Naive thymus-derived CD8-positive, alpha-beta T cell (primary cell): ENCODE measurements at places on chromosomes 2 and 18.

DNA sequence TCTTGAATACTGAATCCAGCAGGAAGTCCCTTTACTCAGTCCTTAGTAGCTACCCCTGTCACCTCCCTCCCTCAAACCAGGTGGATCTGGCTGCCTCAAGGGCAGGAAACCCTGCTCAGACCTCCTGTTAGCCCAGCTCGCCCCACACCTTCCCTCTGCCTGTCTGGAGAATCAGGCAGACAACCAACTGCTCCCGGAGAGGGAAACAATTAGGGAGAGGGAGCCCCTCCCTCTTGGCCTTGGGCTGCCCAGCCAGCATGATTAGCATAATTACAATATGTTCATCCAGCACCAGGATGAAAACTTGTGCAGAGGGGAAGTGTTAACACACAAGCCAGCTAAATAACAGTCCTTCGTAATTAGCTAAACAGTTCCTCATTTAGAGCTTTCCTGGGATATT is 185.5 kb downstream of the C1D start:
- no peak for DNase-seq

DNA sequence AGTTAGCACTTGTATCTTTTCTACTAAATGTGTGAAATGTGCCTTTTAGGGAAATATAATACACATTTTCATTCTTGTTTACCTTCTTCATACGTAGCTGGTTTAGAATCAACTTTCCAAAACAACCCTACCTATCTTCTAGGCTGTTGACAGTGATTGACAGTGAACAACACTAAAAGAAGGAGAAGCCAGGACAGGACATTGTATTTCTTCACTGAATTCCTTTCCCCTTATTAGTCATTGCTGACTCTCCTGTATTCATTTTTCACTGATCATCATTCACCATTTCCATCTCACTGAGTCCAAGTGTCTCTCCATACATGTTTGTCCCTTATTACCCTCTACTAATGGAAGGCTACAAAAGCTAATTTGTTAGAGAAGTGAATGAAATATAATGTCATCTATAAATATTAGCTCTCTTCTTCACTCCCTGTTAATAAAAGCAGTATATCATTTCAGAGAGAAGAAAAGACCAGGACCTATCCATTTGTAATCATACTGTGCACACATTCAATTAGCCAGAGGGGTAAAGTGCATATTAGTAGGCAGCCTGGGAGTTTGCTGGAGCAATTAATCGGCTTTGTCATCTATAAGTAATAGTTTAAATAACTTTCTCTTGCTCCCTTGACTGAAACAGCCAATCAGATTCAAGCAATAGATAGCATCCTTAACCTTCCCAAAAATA is 192.5 kb upstream of the FOSL2 start:
- no peak for DNase-seq

DNA sequence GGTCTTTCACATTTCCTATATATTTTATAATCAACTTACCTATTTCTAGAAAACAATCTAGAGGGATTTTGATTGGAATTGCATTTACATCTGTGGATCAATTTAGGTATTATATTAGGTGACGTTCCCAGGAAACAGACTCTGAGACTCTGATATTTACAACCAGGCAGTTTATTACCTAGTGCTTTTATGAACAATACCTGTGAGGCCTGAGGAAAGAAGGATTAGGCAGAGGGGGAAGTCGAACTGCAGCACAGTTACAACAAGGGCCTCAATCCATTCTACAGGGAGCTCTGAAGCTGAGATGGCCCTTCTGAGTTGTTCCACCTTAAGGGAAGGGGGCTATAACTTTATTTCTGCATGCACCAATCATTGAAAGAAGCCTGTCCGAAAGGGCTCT is 206.9 kb downstream of the MYO1B start:
- DNase-seq: no peak

DNA sequence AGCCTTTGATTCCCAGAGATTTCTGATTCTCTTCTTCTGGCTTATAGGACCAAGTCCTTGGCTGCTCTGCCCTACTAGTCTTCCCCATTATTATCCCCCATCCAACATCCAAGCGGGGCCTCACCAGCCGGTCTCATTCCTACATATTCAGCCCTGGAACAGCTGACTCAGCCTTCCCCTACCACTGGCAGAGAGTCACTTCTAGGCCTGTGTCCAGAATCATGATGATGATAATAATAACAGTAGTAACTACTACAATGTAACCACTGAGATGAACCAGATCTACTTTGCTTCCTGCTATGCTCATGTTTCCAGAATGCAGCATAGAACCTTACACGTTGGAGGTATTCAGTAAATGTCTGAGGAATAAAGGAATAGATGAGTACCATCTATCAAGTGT is 295.2 kb downstream of the SRBD1 start:
- DNase-seq: no peak

DNA sequence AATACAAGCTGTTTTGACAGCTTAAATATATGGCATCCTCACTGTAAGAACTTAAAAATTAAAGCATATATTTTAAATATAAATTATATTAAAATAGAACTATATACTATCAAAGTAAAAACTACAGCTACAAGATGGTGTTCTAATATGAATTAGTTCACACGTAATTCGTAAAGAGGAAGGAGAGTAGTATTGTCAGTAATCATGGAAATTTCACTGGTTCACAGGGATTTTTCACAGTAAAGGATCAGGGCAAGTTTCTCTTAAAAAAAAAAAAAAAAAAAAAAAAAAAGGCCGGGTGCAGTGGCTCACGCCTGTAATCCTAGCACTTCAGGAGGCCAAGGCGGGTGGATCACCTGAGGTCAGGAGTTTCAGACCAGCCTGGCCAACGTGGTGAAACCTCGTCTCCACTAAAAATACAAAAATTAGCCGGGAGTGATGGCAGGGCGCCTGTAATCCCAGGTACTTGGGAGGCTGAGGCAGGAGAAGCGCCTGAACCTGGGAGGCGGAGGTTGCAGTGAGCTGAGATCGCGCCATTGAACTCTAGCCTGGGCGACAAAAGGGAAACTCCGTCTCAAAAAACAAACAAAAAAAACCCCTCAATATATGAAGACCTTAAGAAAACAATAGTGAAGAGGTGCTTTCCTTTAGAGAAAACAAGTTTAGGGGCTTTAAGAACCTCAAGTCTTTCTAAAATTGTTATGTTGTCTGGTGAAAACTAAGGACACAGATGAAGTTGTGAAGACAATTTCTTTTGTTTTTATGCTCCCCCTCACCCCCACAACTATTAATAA is 32.5 kb downstream of the PNO1 start:
- no peak for DNase-seq

DNA sequence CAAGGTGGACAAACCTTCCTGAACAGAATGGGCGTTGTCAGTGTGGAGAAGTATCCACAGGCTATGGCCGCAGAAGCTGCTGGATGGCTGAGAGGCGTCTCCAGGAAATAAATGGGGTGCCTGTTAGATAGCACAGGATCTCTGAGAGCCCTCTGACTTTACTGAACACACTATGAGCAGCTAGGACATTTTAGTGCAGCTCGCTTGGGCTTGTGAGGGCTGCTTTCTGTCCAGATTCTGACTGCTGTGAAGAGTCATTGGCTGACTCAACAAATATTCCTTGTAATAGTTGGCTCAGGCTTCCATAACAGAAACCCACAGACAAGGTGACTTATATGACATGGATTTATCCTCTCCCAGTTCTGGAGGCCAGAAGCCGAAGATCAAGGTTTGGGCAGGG is 100.2 kb upstream of the SNTG2 start:
- DNase-seq: no peak

DNA sequence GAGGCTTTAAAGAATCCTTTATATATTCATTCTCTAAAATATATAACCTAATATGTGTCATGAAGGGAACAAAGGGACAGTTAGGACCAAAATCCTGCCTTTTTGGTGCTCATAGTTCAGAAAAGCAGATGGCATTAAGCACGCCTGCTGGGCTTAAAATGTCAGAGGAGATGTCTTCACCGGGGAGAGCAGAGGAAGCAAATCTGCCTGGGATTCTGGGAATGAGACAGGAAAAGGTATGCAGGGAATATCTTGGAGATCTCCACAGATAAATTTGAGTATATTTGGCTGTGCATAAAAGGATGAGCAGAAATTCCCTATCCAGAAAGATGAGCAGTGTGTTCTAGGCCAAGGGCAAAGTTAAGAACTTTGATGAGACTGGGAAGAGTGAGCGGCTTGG is 45.5 kb downstream of the FSHR start:
- DNase-seq: no peak

GRCh38 chr2:128733450-128733849 is 414.8 kb upstream of the HS6ST1 start:
- no peak for DNase-seq

DNA sequence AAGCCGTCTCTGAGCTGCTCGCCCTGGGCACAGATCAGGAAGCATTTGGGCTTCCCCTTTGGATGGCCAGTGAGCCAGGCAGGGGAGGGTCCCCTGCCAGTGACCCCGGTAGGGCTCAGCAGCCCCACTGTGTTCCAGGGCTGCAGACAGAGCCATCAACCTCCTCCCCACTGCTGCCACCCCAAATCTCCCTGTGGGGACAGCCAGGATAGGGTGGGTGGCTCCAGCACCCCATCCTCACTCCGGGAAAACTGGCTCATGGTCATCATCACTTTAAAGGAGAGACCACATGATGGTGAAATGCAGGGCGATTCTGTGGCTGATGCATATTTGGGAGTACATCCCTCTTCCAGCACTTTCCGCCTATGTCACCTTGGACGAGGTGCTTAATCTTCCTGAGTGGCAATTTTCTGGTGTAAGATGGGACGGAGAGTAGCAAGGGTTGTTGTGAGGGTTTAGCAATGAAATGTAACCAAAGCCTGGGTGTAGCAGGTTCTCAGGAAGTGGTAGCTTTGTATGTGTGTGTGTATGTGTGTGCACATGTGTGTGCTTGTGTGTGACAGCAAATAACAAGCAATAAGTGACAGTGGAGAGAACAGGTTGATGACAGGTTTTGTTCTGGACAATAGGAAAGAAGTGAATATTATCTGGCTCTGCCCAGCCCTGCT is 61.8 kb downstream of the ACAA2 start:
- DNase-seq: peak; percentile 44

- no peak for DNase-seq
Measured at GRCh38 chr2:235709969-235710879, 216.4 kb downstream of the AGAP1 start.

DNA sequence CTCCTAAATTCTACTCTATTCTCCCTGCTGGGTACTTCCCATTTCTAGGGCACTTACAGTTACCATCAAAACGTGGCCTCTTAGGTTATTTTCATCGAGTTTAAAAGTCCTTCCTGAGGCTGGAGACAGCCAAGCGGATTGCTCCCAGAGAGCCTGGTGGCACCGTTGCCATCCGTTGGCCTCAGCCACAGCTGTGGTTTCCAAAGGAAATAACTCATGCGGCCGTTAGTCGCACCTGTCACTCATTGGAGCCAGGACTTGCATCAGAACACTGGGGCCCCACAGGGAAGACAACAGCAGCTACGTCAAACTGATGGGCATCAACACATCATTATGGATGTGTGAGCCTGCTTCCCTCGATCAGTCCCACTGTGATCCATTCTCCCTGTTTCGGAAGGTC is 453.4 kb downstream of the BCL11A start:
- DNase-seq: no peak

DNA sequence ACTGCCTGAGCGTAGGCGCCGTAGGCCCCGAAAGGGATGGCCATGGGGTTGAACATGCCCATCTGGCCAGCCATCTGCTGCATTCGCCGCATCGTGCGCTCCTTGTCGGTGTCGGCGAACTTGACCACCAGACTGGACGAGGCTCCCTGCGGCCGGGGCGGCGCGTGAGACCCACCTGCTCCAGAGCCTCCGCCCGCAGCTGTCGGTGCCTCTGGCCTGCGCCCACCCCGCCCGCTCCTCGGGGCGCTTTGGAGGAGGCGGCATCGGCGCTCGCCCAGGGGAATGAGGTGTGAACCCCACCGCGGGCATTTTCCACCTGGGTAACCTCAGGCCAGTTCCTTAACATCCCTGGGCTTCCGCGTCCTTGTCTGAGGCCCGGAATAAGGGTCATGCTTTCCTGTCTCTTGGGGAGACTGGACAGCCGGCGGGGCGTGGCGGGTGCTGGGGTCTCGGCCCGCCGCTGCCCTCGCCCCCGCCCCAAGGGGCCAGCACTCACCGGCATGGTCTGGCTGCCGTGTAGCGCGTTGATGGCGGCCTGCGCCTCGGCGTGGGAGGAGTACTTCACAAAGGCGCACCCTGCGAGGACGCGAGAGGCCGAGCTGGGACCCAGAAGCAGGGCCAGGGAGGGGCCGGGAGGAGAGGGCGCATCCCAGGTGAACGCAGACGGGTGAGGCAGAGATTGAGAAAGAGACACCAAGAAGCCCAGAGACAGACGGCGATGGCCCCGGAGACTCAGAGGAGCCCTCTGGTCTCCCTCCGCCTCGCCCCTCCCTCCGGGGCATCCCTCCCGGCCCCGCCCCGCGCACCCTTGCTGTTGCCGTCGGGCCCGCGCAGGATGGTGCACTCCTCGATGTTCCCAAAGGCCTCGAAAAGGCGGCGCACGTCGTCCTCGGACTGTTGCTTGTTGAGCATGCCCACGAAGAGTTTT is 291.0 kb downstream of the CELF4 start:
- no peak for DNase-seq
